PC-3 (cell line): ENCODE measurements at places on chromosomes 13 and 19. TPM values are rescaled to one million over a fixed set of nuclear protein-coding genes. Genes with fewer than 3 reads are reported as not detected.
A peak's percentile ranks its signal among the peaks of the same experiment; 100 is the strongest.

GRCh38 chr19:48741129-48741999 lies 954 bp upstream of the RASIP1 start:
- no peak for DNase-seq

DNA sequence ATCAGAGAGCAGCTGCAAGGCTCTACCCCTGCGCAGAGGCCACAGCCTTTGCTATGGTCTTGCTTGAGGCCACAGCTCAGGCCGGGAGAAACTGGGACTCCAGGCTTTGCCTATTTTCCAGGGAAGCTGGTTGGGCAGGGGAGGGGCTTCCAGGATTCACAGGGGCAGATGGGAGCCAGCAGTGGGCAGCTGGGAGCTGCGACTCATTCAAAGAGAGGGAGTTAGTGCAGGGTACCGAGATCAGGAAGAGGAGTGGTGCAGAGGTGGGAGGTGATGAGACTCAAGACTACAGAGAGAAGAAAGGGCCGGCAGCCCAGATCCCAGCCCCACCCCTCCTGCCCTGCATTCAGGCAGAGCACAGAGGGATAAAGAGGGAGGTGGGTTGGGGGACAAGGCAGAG lies 12.1 kb downstream of the ADGRE5 start:
- DNase-seq: no peak

DNA sequence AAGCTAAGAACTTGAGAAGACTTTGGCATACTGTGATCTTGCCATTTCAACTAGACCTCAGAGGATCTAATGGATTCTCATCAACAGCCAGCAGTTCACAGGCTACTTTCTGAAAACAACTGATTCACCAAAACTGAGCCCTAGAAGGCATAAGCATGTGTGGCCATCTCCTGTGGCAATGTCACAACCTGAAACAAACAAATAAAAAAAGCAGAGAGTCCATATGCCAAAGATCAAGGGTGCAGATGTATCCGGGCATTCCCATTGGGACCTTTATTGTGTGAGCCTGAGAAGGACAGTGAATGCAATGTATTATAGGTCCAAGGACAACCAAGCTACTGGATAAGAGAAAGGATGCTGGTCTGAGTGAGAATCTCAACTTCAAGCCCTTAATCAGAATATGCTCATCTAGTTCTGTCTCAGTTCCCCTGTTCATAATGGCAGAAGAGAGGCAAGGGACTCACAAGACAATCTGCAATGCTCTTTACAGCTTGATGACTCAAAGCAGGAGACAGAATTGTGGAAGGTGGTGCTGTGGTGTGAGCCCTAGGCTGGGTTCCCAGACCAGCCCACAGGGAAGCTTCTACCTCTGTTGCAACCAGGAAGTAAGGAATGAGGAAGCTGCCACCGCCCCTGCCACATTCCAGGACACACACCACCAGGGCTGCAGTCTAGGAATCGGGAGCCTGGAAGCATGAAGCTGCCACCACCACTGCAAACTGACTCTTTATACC lies 133.7 kb downstream of the RAP2A start:
- peak; percentile 72 for DNase-seq

- peak; percentile 45 for DNase-seq
These were observed 505 bp downstream of the PAF1 start for GRCh38 chr19:39390451-39390750.

GRCh38 chr19:47430041-47430802 lies 10.9 kb upstream of the MEIS3 start:
- DNase-seq: no peak

GRCh38 chr13:41985788-41986508 lies 25.0 kb upstream of the VWA8 start:
- peak; percentile 13 for DNase-seq

DNA sequence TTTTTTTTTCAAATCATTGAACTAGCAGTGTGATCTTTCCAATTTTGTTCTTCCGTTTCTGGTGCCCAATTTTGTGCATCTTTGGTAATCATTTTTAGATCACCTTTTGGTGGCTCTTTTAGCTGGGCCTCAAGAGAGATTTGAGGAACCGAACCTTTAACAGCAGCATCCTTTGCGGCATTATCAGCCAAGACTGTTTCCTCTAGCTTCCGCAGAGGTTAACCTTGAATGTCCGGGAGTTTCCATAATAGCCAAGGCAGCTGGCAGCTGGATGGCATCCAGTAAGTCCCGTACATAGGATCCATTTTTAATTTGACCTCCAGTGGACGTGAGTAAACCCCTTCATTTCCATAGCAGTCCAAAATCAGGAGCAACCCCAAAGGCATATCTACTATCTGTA lies 9.6 kb downstream of the IRGC start:
- DNase-seq: no peak

Gene CLC
- total RNA-seq: not detected in 2 replicates

Gene CEACAM16
- not detected in 2 replicates for total RNA-seq
